Stimulated activated CD4-positive, alpha-beta T cell treated with anti-CD3 and anti-CD28 coated beads, Interleukin-4, amount 100 ng/mL, for 4 hours (primary cell): ENCODE measurements at places on chromosomes 3 and 15.

- DNase-seq = no peak
Measured at GRCh38 chr3:65169961-65170360, 482.2 kb upstream of the ADAMTS9 start.

GRCh38 chr3:189890496-189890895 lies 230.2 kb downstream of the P3H2 start:
- DNase-seq = no peak

GRCh38 chr15:93523481-93523880 lies 434.5 kb upstream of the RGMA start:
- no peak for DNase-seq

DNA sequence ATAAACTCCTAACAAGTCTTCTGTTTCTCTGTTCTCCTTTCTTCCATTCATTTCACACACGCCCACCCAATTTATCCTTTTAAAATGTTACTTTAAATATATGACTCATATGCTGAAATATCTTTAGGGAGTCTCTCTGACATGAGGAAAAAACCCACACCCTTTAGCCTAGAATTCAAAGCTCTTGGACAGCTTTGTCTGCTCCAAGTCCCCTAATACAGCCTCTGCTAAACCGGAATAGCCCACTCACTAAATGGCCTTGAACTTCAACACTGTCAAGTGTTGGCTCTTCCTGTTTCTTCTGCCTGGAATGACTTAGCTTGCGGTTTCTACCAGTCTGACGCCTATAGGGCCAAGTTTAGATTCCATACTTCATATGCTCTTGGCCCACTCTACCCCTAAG lies 3.3 kb upstream of the CD96 start:
- DNase-seq = no peak

GRCh38 chr15:25717457-25718168 lies 145.5 kb downstream of the ATP10A start:
- no peak for DNase-seq

DNA sequence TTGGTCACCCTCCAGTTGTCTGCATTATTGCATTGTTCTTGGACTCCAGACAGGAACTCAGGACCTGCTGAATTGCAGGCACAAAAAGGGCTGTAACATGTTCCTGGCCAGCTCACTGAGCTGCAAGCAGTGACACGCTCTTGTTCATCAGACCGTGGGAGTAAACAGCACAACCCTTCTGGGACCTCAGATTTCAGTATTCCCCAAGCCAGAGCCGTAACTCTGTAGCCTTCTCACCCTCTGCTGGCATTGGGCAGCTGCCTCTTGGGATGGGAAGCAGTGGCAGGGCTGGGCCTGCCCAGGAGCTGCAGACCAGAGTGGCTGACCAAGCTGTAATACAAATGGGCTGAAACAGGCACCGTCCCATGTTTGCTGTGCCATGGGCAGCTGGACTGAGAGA lies 607.1 kb upstream of the BCHE start:
- DNase-seq = no peak

DNA sequence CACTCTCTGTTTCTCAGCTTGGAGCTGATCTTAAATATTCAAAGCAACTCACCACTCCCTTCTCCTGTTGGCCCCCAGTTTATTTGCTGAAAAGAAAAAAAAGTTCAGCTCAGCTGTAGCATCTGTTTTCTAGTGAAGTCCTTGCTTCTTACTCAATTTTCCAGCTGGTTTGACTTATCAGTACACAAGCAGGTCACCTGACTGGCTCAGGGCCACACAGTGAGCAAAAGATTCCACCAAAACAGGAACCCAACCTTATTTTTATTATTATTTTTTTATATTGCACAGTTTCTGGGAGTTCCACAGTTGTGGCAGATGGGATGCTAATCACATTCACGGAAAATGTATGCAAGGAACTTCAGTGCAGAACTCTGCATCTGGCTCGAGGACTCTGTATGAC lies 390.7 kb upstream of the RGMA start:
- no peak for DNase-seq

DNA sequence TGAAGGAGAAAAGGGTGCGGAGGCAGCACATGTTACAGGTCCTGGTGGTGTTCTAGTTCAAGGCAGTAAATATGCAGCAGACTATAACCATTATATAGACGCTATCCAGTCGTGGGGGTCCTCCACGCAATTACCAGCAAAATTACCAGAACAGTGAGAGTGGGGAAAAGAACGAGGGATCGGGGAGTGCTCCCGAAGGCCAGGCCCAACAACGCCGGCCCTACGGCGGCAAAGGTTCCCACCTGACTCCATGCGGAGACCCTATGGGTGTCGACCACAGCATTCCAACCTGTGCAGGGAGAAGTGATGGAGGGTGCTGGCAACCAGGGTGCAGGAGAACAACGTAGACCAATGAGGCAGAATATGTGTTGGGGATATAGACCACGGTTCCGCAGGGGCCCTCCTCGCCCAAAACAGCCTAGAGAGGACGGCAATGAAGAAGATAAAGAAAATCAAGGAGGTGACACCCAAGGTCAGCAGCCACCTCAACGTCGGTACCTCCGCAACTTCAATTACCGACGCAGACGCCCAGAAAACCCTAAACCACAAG lies 89.0 kb upstream of the TPM1 start:
- DNase-seq = no peak

GRCh38 chr3:117630885-117631284 lies 921.3 kb downstream of the TUSC7 start:
- no peak for DNase-seq

- DNase-seq = no peak
Measured at GRCh38 chr3:10552631-10552943, 47.2 kb upstream of the ATP2B2 start.

- DNase-seq = no peak
Measured at GRCh38 chr3:160661660-160662059, 15.3 kb upstream of the ARL14 start.

DNA sequence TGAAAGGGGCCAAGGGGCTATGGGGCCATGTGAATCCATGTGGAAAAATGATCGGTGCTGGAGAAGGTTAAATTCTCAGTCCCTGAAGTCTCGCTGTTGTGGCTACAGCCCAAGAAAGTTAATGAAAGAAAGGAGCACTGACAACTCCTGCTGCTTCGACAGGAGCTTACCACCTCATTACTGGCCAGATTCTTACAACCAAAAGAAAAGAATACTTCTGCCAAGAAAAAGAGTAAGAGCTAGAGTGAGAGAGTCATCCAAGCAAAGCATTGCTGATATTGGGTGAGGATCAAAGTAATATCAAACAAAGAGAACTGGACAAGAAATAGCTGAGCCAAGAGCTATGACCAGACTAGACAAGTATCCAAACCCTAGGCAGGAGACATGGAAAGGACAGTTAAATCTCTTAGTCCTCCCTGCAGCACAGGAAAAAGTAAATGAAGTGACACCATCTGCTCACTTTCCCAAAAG lies 348.4 kb upstream of the PLSCR5 start:
- no peak for DNase-seq

GRCh38 chr15:87746333-87746732 lies 510.2 kb downstream of the NTRK3 start:
- DNase-seq = no peak

DNA sequence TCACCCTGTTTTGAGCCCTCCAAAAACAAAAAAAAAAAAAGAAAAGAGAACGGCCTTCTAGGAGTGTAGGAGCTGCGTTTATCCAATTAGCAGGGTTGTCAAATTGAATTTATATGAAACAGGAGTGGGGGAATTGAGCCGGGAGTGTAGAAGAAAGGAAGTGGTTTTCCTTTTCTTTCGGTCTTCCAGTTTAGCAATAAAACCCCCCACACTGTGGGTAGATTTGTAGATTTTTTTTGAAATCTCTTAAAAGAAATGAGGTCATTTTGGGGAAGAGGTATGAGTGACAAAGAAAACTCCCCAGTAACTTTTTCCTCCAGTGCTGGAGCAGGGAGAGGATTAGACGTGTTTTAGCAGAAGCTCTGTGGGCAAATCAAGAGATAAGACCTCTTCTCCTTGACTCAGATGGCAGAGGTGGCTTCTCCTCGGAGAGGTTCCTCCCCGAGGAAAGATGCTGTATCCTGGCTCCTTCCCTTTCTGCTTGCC lies 30.8 kb downstream of the BOC start:
- DNase-seq = no peak
